Right hindlimb (tissue), 1 donor: ENCODE measurements at places on chromosomes 11 and 22.

- DNase-seq, result no peak
Measured at GRCh38 chr11:45305874-45306623, 19.9 kb upstream of the SYT13 start.

GRCh38 chr11:66789097-66789890 lies 53.9 kb upstream of the RCE1 start:
- no peak for DNase-seq

GRCh38 chr11:102551169-102551781 lies 20.7 kb upstream of the MMP7 start:
- DNase-seq, result no peak

DNA sequence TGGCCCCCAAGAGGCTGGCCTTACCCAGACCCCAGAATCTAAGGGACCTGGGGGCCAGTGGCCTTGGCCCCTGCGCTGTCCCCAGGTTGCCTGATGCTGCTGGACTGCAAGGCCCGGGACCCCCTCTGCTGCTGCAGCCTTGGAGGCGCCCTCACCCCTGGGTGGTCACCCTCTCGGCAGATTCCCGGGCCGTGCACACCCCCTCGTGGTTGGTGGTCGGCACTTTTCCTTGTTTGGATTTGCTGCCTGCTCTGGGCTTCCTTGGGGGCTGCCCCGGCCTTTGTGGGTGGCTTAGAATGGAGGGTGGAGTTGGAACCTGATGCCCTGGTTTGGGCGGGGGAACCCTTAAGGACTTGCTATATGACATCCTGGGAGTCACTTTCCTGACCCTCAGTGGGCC lies 5.3 kb downstream of the RIN1 start:
- no peak for DNase-seq

GRCh38 chr11:61679893-61680621 lies at the start of gene DAGLA:
TSS of gene DAGLA (plus strand) at chr11:61680391. CDS start at chr11:61720156, 39,765 bp downstream.
- DNase-seq, result peak; percentile 82

- peak; percentile 35 for DNase-seq
Measured at GRCh38 chr11:68843703-68844312, 2.1 kb upstream of the CPT1A start.

DNA sequence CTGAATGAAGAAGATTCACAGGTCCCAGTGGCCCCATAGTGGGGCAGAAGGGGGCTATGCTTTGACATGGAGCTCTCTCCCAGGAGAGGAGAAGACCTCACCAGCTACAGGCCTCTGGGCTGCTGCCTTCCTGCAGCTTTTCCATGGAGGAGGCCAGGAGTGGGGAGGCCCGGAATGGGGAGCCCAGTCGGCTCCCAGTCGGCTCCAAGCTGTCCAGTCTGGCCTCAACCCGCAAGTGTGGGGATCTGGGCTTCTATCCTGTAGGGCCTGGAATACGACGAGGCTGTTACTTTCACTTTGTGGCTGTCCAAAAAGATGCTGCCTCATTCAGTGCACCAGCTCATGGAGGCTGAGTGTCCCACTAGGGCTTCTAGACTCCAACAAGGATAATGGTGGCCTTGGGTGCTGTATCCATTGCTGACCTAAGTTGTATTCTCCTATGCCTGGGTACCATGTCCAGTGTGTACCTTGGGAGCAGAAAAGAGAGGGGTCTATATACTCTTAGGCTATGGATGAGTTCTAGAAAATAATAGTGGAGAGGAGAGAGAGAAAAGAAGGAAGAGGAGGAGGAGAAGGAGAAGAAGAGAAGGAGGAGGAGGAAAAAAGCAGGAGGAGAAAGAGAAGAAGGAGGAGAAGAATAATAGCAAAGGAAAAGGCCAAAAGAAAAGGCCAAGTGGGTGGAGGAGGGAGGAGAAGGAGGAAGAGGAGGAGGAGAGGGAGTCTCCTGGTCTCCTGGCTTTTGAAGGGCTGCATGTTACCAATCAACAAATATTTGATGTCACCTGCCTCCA lies 1.1 kb downstream of the MYO18B start:
- DNase-seq, result no peak

GRCh38 chr11:808427-809286 lies 1.1 kb upstream of the RPLP2 start:
- DNase-seq, result no peak

- DNase-seq, result no peak
Measured at GRCh38 chr11:132035228-132035627, 664.8 kb downstream of the NTM start.

DNA sequence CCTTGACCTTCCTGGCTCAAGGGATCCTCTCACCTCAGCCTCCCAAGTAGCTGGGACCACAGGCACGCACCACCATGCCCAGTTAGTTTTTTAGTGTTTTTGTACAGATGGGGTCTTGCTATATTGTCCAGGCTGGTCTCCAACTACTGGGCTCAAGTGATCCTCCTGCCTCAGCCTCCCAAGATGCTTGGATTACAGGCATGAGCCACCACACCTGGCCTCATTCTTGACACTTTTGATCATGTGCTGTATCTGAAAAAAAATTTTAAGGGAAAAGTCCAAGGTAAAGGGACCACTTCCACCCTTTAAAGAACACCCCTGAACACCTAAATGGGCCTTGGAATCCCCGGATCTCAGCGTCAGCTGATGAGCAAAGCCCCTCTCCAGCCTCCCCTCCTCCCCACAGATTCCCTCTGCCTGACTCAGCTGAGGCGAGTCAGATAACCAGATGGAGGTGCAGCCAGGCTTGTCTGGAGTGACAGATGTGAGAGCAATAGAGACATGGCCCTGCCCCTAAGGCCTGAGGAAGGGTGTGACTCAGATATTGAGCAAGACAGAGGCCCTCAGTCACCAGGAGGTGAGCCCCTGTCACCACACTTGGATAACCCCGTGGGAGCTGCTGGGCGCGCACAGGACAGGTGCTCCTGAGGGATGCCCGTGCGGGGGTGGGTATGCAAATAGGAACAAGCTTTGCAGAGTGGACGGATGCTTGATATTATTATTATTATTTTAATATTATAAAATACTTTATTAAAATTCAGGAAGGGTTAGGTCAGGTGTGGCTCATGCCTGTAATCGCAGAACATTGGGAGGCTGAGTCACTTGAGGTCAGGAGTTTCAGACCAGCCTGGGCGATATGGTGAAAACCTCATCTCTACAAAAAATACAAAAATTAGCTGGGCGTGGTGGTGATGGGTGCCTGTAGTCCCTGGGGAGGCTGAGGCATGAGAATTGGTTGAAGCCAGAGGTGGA lies 5.0 kb upstream of the CCDC88B start:
- DNase-seq, result no peak

DNA sequence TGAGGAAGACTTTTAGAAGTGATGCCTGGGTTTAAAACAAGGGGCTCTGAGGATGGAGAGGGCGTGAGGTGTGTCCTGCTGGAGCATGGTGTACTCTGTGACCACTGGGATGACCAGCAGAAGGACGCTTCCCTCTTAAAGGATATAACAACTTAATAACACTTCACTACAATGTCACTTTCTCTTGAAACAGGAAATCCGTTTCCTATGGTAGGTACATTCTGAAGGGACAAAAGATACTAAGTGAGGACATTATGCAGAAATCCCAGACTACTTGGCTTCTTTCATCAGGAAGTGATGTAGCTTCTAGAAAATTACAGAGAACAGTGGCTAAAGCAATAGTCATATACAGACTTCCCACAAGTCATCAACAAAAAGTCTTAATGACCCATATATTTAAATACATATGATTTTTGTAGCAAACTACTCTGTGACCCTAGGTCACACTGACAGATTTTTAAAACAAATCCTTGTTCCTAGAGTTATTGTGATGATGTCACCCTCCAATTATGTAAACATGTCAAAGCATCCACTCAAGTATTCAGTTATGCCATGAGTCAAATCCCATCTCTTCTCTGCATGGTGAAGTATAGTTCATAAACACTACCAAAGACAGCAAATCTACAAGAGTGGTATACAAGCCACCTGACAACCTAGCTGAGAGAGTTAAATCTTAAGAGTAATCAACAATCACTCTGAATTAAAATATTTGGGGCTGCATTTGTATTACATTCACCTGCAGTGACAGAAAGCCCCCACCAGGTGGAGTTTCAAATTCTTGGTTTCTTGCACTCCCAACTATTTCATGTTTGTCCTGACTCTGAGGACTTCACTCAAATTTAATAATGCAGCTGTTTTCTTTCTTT lies 32.8 kb downstream of the PITPNB start:
- no peak for DNase-seq

GRCh38 chr22:37913233-37913721 lies 7.2 kb downstream of the MICALL1 start:
- DNase-seq, result no peak

- DNase-seq, result no peak
Measured at GRCh38 chr22:20580611-20581502, 73.4 kb downstream of the MED15 start.

DNA sequence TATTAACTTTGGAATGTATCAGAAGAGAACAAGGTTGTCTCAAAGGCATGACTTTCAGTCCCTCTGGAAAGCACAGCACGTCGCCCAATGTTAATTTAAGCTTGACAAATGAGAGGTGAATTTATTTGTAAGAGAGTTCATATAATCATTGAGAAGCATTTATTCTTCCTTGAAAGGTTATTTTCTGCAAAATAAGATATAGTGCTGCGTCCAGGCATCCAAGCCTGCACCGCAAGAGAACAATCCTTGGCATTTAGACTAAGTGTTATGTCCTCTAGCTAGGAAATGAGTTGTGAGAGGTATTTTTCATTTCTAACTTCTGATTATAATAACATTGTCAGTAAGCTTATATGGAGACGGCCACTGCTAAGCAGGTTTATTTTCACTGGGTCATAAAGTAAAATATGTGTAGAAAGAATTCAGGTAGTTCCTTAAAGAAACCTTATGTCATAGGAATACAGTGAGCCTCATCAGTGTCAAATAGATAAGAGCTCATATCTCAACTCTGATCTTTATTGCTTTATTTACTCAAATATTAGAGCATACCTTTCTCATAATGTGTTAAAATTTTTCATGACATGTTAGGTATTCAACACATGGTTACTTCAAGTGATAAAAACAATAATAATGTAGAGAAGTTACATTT lies 182.0 kb downstream of the LUZP2 start:
- DNase-seq, result no peak

GRCh38 chr11:92830377-92831155 lies 138.9 kb upstream of the MTNR1B start:
- no peak for DNase-seq

DNA sequence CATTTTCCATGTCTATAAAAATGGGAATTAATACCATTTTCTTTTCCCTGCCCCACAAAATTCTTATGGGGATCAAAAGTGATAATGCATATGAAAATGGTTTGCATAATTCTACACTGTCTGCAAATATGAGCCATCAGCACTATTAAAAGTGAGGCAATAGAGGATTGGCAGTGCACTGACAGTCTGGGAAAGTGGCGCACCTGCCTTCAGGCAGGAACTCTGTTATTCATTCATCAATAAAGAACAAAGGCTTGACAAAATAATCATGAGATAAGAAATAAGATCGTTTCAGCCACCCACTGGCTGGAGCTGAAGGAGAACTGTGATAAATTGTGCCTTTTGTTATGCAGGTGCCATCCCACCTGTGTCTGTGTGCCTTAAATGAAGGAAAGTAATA lies 49.5 kb downstream of the ARFGAP2 start:
- no peak for DNase-seq

- DNase-seq, result no peak
Measured at GRCh38 chr11:59678118-59678812, 9.4 kb upstream of the PATL1 start.

- DNase-seq, result peak; percentile 88
Measured at GRCh38 chr11:66222358-66223149, 45.9 kb upstream of the RAB1B start.
